ENCODE measurements at places on chromosomes 5 and 9.

GRCh38 chr5:83919071-83920041 lies 198.7 kb upstream of the HAPLN1 start:
- no peak for DNase-seq

GRCh38 chr5:150517272-150518152 lies 9.6 kb downstream of the NDST1 start:
- no peak for DNase-seq

DNA sequence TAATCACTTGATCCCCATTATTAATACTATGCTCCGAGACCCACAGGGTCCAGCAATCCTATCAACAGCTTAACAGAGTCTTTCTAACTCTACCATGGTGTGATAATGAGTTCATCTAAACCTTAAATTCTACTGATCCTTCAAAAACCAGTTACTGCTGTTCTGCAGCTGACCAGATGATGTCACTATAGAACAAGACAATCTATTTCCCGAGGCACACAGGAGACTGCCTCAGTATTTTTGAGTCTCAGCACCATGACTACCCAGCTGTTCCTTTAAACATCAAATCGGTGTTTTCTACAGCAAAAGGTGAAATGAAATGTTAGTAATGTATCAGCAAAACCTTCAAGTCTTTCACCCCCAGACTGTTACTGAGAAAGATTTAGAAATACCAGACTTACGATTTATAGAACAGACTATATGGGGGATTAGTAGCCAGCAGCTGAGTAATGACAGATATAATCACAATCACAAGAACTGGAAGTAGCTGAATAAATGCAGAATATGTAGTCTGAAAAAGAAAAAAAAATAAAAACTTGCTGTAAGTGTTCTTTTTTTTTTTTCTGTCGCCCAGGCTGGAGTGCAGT lies 16.9 kb downstream of the DNAJC18 start:
- peak; percentile 28 for DNase-seq

DNA sequence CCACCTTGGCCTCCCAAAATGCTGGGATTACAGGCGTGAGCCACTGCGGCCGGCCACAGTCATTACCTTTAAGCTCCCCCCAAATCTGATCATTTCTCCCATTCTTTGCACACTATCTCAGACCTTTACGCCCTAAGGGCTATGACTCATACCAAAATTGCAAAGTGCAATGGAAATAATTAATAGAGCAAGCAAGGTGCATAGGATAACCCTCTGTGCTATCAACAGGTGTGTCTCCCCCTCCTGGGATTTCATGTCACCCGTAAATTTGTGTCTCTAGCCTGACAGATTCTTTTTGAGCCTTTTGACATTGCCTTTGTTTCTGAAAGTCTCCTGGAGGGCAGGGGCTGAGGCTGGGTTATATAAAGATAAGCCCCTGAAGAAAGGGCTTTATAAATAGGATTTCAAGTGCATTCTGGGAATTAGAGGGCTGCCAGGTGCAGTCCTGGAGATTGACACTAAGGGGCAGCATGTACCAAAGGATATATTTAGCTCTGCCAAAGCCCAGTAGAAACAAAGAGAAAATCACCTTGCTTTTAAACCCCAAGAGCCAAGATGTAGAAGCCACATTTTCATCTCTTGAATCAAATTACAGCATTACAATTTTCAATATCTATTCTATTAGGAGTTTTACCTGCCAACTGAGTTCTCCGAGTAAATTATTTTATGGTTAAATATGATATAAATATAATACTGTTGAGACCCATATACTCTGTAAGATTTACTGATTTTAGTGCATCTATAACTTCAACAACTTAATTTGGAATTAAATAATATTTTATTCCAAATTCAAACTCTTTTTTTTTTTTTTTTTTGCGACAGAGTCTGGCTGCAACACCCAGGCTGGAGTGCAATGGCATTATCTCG lies 18.2 kb downstream of the S100Z start:
- peak; percentile 25 for DNase-seq

DNA sequence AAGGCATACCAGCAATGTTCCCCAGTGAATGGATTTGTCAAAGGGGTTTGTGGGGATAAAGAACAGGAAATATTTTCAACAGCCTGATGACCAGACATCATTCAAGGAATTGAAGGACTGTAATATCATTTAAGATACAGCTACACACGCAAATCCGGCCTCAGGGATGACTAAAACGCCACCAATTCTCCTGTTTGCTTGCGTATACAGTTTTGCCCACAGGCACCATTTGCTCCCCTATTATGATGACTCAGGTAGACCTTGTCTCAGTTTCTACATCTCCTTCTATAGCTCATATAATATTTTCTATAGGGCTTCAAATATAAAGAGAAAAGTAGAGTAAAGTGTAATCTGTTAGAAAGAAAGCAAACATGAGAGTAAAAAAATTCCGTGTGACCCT lies 29.7 kb upstream of the ITGA1 start:
- no peak for DNase-seq

GRCh38 chr9:76642701-76643209 lies 121.5 kb upstream of the PCA3 start:
- no peak for DNase-seq

- DNase-seq: no peak
Measured at GRCh38 chr9:92668746-92669526, 995 bp downstream of the IPPK start.

GRCh38 chr9:94082553-94082952 lies 1.7 kb upstream of the PTPDC1 start:
- no peak for DNase-seq

- no peak for DNase-seq
Measured at GRCh38 chr5:35320029-35320428, 89.7 kb upstream of the PRLR start.

DNA sequence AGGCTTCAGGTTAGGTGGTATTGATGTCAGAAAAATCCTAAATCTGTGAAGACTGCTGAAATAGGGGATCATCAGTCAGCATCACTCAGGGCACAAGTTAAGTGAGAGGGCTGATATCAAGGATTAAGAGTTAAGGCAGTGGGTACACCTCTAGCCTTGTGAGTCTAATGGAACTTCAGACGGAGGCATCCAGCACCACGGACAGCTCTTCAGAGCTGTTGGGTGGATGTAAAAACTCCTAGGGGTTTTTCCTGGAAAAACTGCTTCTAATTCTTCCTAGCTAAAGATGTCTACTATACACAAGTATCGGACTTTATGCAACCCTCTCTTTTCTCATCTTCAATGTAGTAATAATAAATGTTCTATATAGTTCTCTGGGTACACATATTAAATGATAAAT lies 165.9 kb downstream of the SH3GL2 start:
- no peak for DNase-seq

GRCh38 chr5:18932081-18932480 lies 1055.9 kb downstream of the CDH18 start:
- no peak for DNase-seq
